Left colon (tissue), 2 donors: ENCODE measurements at places on chromosomes 12 and 14. TPM values are rescaled to one million over a fixed set of nuclear protein-coding genes. Genes with fewer than 3 reads are reported as not detected.
A peak's percentile ranks its signal among the peaks of the same experiment; 100 is the strongest.

Gene DDX54
- 42.0 TPM for total RNA-seq

Gene KCNMB4
- 0.73 TPM for total RNA-seq

Gene ASCL1
- 0.47 TPM for total RNA-seq

- DNase-seq: no peak
Measured at GRCh38 chr12:124251186-124251585, 43.7 kb upstream of the RFLNA start.

DNA sequence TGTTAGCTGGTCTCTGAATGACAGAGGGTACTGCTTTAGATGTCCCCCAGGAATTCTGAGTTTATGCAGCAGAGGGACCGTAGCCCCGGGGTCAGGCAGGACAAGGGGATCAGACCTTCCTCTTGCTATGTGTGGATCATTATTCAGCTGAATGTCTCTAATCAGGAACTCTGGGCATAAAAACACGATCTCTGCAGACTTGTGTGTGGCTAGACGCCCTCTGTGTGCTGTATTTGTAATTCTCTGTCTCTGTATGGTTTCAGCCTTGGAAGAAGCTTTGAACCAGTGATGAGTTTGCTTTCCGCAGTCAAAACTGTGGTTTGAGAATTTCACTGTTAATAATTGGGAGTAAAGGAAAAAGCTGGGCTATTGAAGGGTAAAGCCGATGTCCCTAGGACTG, 125.3 kb downstream of the ETV6 start:
- DNase-seq: no peak

DNA sequence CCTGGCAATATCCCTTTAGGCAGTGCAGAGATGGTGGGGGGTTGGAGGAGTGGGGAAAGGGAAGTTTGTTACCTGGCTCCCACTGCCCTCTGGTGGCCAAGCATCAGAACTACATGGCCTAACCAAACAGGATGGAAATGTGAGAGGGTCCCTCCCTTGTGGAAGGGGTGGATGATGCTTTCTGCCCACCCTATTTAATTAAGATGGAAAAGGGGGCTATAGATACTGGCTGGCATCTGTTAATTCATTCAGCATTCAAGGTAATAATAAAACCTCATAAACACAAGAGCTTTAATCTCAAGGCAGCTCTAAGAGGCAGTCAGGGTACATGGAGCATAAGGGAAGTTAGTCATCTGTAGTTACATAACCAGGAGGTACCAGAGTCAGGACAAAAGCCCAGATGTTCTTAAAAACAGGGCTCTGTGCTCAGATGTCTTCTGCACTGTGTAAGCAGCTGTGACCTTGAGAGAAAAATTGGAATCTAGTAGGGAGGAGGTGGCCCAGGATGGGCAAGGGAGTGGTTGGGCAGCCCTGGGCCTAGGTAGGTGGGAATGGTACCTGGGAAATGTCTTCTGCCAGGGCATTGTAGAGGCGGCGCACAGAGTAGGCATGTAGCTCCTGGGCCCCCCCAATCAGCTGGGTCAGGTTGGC, 4.6 kb downstream of the AP1G2 start:
- DNase-seq: no peak

GRCh38 chr14:92555465-92556111, 42.0 kb downstream of the RIN3 start:
- DNase-seq: no peak

Gene CCDC177
- total RNA-seq: not detected

Gene KCNH3
- 0.14 TPM for total RNA-seq

Gene TMEM119
- 3.6 TPM for total RNA-seq

- DNase-seq: no peak
Measured at GRCh38 chr12:2261708-2262107, 208.9 kb downstream of the CACNA1C start.

Gene CSRP2
- 5.7 TPM for total RNA-seq

- DNase-seq: no peak
Measured at GRCh38 chr14:29016050-29016900, 249.7 kb downstream of the FOXG1 start.

GRCh38 chr14:32590157-32590556, 261.1 kb downstream of the AKAP6 start:
- DNase-seq: no peak

Gene C3AR1
- total RNA-seq: 7.4 TPM

Gene RNASE9
- total RNA-seq: not detected

GRCh38 chr12:131589221-131589897, 121.5 kb upstream of the SFSWAP start:
- no peak for DNase-seq

Gene EFCAB11
- total RNA-seq: 7.7 TPM

Gene NRIP2
- 1.8 TPM for total RNA-seq

Gene UNC79
- total RNA-seq: 0.08 TPM

- no peak for DNase-seq
Measured at GRCh38 chr14:99745307-99745951, 47.8 kb upstream of the EML1 start.

Gene CNTN1
- total RNA-seq: 3.1 TPM

DNA sequence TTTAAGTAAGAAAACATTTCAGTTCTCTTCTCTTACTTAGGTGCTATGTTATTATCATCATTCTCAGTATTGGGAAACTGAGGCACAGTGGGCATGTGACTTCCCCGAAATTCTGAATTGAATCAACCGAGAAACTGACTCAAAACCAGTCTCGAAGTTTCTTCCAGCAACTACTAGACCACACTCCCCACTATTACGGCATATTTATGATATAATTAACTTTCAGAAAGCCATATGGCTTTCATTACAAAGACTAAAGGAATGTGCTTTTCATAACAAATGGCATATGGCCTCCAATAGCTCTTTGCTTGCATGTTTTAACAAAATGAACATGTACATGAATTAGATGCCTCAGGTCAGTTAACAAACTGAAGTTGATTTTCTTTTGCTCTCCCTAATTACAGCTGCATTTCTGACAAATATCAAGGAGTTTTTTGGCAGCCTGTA, 182.9 kb upstream of the SLC38A2 start:
- DNase-seq: no peak

Gene PLEKHD1
- total RNA-seq: 0.14 TPM

Gene BHLHE41
- 48.4 TPM for total RNA-seq

DNA sequence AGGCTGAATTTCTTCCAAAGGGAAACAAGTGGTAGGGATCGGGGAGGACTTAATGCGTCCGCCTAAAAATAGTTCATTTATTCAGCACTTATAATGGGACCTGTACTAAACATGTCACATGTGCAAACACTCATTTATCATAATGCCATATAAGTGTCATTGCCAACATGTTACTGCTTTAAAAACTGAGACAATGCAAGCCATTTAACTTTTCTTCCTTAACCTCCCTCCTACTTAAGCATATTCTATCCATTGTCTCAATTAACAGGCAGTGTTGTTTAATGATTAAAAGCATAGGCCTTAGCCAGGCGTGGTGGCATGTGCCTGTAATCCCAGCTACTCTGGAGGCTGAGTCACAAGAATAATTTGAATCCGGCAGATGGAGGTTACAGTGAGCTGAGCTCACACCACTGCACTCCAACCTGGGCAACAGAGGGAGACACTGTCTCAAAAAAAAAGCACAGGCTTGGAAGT, 13.5 kb upstream of the SCFD1 start:
- DNase-seq: peak; percentile 30

Gene KICS2
- total RNA-seq: 5.2 TPM

DNA sequence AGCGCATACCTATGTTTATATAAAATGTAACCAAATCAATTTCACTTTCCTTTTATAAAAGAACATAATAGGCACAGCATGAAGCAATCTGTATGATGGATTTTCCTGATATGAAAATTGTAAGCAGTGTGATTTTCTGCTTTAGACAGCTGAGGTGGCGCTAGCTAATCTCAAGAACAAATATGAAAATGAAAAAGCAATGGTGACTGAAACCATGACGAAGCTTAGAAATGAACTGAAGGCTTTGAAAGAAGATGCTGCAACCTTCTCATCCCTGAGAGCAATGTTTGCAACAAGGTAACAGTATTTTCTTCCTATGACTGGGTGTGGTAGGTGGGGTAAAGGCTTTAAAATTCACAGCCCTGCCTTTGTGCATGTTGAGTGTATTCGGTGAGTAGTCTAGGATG, 65.0 kb upstream of the FGD4 start:
- no peak for DNase-seq

- no peak for DNase-seq
Measured at GRCh38 chr12:92553389-92553788, 149.4 kb upstream of the PLEKHG7 start.

- no peak for DNase-seq
Measured at GRCh38 chr12:75790219-75790618, 241.4 kb downstream of the PHLDA1 start.

DNA sequence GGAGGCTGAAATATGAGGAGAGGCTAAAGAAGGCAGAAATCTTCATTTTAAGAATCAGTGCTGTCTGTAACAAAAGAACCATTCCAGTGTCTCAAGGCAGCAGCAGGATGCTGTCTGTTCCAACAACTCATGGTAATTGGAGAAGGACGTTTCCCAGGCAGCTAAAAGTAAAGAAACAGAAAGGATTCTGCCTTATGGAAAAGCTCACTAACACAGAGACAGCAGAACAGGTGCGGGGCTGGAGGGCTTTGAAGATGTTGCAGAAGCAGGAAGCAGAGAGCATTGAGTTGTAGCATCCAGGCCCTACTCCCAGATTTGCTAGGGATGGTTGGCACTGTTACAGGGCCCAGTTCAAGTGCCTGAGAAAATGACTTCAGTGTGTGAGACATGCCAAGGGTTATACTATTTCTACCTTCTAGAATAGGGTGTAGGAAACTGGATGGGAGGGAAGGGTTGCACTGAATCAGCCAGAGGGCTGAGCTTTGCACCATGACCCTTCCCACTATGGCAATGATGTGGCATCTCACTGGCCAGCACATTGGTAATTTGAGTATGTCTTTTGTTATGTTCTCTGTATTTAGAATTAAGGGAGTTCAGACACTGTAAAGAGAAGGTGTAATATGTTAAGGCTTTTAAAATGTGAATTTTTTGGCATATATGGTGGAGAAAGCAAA, 160.0 kb upstream of the FBXO33 start:
- DNase-seq: no peak

DNA sequence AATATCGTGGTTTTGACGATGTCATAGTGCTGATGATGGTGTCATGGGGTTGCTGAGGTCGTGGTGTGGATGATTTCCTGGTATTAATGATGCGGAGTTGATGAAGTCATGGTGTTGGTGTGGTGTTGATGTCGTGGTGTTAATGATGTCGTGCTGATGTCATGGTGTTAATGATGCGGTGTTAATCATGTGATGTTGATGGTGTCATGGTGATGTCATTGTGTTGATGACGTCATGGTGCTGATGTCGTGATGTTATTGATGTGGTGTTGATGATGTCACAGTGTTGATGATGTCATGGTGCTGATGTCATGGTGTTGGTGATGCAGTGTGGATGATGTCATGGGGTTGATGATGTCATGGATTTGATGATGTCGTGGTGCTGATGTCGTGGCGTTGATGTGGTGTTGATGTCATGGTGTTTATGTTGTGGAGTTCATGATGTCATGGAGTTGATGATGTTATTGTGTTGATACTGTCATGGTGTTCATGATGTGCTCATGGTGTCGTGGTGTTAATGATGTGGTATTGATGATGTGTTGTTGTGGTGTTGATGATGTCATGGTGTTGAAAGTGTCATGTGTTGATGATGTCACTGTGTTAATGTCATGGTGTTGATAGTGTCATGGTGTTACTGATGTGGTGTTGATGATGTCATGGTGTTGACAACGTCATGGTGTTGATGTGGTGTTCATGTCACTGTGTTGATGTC, 48.5 kb upstream of the RIMBP2 start:
- DNase-seq: no peak
